ENCODE measurements at places on chromosomes 4 and X.

DNA sequence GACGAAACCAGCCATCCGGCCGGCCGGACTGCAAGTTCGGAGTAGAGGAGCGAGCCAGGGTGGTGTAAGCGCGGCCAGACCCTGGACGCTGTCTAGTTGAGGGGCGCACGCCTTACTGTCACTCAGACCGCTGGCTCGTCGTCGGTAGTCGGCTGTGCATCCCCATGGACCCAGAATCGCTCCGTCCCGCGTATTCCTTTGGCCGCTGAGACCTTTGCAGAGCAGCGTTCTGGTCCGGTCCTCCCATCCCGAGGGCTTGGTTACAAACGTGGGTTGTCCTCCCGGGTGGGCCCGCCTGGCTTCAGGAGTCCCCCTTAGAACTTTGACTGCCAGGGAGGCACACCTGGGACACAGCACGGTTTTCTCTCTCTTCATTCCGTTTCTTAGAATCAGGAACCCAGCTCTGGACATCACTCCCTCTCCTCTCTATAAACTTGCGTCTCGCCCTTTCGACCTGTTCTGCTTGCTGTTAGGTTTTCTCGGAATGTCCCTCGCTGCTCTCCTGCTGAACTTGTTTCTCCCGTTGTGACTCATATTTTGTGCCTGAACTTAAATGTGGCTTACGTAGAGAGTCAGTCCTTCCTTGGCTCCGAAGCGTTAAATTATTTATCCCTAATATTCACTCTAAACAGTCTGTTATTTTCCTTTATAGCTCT, 672 bp downstream of the PGM2 start:
- peak; percentile 30 for DNase-seq

- DNase-seq = no peak
Observed at GRCh38 chr4:19324184-19324583, 927.5 kb upstream of the SLIT2 start.

DNA sequence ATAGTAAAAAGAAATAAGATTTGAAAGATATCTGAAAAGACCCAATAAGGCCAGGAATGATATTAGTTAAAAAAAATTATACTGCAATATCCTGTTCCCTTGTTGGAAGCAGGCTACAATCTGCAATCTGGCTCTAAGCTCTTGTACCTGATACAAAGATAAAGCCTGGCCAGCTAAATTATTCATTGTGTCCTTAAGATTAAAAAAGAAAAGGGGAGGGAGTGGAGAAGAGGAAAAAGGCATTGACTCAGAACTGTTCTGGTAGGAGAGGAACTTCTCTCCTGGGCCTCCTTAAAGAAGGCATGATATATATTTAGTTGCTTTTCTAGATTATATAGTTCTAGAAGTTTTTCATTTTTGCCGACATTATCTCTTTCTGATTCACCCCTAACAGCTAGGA, 46.7 kb downstream of the IRF2 start:
- no peak for DNase-seq

DNA sequence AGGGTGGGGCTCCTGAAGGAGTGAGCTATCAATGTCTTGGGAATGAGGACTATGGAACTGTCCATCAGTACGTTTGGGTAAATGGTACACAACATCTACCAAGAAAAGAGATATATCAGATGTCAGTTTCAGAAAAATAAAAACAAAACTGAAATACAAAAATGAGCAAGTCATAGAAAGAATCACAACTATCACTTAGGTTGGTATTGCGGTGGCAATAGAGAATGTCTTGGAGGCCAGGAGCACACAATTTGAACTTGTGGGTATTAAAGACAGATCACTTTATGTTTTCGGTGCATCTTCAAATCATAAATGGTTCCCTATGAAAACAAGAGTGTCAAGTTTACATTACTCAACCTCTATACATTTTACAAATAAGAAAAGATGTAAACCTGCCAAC, 176.8 kb downstream of the CHM start:
- DNase-seq = no peak

GRCh38 chr4:53713296-53713695, 122.0 kb upstream of the LNX1 start:
- DNase-seq = no peak

- no peak for DNase-seq
Observed at GRCh38 chr4:55928846-55929245, 19.9 kb upstream of the CEP135 start.

- no peak for DNase-seq
Observed at GRCh38 chr4:110615353-110616237, 7.3 kb downstream of the PITX2 start.

GRCh38 chrX:38225093-38225492, 4.4 kb upstream of the SRPX start:
- DNase-seq = no peak

DNA sequence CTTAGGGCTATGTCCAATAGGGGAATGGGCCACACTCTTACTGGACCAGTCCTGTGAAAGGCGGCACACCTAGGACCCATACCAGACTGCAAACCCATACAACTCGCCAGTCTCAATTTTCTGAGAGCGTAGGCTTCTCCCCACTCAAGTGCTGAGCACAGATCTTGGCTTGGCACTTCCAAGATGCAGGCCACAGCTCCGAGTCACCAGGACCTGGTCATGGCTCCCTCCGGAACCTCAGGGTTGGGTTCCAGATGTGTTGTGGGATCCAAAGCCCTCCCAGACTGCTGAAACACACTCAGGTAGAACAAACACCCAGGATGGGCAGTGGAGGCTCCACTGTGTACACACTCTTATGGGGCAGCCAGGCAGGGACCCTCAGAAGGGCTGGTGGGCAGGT, 103.3 kb downstream of the TMEM144 start:
- no peak for DNase-seq
